ENCODE measurements at places on chromosomes 3 and 15.

- DNase-seq: no peak
These were observed 114.1 kb upstream of the LMCD1 start for GRCh38 chr3:8387571-8387970.

- DNase-seq: no peak
These were observed 46.4 kb downstream of the KLF15 start for GRCh38 chr3:126310816-126311215.

DNA sequence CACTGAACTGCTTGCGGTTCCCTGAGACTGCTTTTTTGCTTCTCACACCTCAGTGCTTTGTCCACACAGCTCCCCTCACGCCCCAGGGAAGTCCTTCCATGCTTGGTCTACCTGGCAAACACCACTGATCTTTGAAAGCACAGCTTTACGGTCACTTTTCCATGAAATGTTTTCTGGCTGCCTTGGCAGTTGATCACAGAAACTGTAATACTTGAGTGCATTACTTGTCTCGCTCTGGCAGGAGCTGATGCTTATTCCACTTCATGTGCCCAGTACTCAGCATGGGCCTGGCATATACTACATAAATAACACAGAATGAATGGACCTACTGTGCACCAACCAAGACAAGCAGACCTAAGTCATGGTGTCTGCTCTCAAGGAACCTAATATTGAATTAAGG is 121.1 kb downstream of the MEX3B start:
- no peak for DNase-seq

DNA sequence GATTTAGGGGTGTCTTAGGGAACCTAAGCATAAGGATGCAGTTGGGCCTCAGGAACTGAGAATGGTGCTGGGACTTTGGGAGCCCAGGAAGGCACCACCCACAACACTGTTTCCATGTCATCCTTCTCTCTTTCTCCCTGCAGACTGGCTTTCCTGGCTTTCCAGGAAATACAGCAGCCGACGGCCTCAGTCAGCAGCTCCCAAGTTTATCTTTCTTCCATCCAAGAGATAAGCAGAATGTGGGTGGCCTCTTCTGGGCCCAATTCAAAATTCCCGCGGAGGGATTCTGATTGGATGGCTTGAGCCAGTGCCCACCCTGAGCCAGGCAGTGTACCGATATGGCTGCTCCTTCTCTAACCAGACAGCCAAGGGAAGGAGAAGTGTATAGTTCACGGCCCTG is 4.5 kb upstream of the CLN6 start:
- DNase-seq: peak; percentile 11

Data from psoas muscle (tissue), 8 donors.